ENCODE measurements at places on chromosomes 13 and 19. TPM values are rescaled to one million over a fixed set of nuclear protein-coding genes. Genes with fewer than 3 reads are reported as not detected.

DNA sequence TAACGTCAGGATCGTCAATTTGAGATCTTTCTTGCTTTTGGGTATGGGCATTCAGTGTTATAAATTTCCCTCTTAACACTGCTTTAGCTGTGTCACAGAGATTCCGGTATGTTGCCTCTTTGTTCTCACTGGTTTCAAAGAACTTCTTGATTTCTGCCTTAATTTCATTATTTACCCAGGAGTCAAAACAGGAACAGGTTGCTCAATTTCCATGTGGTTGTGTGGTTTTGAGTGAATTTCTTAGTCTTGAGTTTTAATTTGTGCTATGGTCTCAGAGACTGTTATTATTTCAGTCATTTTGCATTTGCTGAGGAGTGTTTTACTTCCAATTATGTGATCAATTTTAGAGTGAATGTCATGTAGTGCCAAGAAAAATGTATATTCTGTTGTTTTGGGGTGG, 153.1 kb downstream of the PCDH17 start:
- H3K27me3 ChIP-seq: no peaks in the 10 kb centered on the region
- no peaks in the 10 kb centered on the region for H3K4me1 ChIP-seq
- H3K27ac ChIP-seq: no peak overlapping the region
- H3K36me3 ChIP-seq: no peaks in the 10 kb centered on the region
- no peak for DNase-seq

DNA sequence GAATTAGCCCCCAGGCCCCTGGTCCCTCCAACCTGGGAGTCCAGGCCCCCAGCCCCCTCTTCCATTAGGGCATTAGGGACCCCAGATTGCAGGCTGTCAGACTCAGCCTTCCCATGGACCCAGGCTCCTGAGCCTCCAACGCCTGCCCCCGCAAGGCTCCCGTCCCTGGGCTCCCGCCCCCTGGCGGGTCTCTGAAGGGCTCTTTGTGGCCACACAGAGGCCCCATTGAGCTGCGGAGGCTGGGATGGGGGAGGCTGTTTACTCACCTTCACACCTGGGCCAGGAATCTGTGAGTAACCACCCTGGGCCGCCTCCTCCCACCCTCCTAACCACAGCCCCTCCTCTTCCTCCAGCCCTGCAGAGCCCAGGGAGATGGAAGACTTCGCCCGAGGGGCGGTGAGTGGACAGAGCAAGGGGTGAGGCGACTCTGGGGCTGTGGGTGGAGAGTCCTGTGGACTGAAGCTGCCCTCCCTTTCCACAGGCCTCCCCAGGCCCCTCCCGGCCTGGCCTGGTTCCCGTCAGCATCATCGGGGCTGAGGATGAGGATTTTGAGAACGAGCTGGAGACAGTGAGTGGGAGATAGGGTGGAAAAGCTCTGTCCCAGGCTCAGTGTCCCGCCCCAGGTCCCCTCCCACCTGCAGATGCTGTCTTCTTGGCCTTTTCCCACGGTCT, 4.9 kb downstream of the ARHGEF1 start:
- H3K4me1 ChIP-seq: no peaks in the 10 kb centered on the region
- H3K27me3 ChIP-seq: no peaks in the 10 kb centered on the region
- no peak for DNase-seq
- no peak overlapping the region for H3K27ac ChIP-seq

- no peak overlapping the region for H3K4me3 ChIP-seq
- no peaks in the 10 kb centered on the region for H3K4me1 ChIP-seq
- H3K27ac ChIP-seq: no peak overlapping the region
- no peak for DNase-seq
- H3K27me3 ChIP-seq: no peaks in the 10 kb centered on the region
Observed at GRCh38 chr13:51643105-51643881, 59.0 kb downstream of the WDFY2 start.

DNA sequence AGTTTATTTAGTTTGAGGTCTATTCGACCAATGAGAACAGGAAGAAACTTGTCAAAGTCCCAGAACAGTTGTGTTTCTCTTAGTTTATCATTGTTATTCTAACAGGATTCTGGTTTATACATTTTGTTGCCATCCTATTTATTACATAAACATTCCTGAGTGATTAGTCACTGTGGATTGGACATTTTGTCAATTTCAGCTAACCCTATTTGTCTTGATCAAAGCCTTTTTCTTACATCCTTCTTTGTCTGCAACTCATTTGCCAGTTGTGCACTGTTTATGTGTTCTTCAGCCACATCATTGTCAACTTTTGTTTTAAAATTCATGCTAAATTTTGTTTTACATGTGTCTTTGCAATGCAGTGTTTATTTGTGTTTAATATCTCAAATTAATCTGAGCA, 886.0 kb upstream of the SLC10A2 start:
- no peak overlapping the region for H3K27ac ChIP-seq
- no peaks in the 10 kb centered on the region for H3K27me3 ChIP-seq
- H3K4me3 ChIP-seq: no peak overlapping the region
- DNase-seq: no peak
- H3K36me3 ChIP-seq: no peaks in the 10 kb centered on the region
- no peaks in the 10 kb centered on the region for H3K4me1 ChIP-seq

GRCh38 chr19:14375582-14376291, 5.5 kb upstream of the ADGRE5 start:
- H3K4me1 ChIP-seq: peaks cover 3% of the 10 kb centered on the region
- peak overlapping the region; percentile 66 for H3K27ac ChIP-seq
- no peaks in the 10 kb centered on the region for H3K27me3 ChIP-seq
- no peaks in the 10 kb centered on the region for H3K36me3 ChIP-seq
- DNase-seq: peak; percentile 69
- no peak overlapping the region for H3K4me3 ChIP-seq

GRCh38 chr19:29623726-29624488, 17.8 kb downstream of the POP4 start:
- no peak overlapping the region for H3K27ac ChIP-seq
- no peaks in the 10 kb centered on the region for H3K27me3 ChIP-seq
- DNase-seq: no peak
- no peaks in the 10 kb centered on the region for H3K36me3 ChIP-seq

PRTN3 gene
- not detected for total RNA-seq

DNA sequence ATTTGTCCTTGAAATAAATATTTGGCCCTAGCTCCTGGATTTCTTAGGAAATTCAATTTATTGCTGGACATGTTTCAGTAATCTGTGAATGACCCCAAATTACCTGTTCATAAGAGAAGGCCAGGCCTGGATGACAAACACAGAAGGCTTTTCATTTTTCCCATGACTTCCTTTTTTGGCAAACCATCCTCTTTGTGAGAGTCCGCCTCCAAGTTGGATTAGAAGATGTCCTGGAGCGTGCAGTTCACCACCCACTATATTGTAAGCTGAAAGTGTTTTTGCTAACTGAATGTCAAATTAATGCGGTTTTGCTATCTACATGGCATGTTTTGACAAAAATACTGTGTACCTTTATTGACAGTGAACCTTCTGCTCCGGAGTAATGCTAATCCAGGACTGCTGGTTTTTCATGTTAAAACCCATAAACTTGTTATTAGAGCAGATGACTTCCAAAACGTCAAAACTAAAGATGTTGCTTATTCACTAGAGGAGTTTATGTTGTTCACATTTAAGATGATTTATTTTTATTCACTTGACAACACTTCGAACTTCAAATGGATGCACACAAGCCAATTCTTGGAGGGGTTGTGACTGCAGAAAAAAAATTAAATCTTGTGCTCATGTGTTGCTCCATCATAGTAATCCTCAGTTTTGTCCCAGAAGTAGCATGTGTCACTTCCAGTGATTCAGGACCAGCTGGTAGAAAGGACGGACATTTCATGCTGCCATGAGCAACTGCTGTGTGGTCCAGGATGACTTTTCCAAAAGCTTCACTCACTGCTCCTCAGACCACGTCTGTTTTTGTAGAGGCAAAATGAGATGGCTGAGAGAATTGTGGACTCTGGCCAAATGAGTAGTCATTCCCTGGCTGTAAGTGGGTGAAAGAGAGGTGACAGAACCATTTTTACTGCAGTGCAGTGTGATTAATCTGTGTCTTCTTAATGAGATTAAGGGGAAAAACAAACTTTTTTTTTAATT, 71.0 kb downstream of the ITGBL1 start:
- DNase-seq: peak; percentile 50
- no peak overlapping the region for H3K4me3 ChIP-seq
- H3K36me3 ChIP-seq: no peaks in the 10 kb centered on the region
- H3K27ac ChIP-seq: peak overlapping the region; percentile 71

ONECUT3 gene
- total RNA-seq: not detected

GRCh38 chr13:63367522-63368198, 1952.0 kb upstream of the PCDH20 start:
- no peak overlapping the region for H3K4me3 ChIP-seq
- H3K27me3 ChIP-seq: no peaks in the 10 kb centered on the region
- no peaks in the 10 kb centered on the region for H3K36me3 ChIP-seq
- no peaks in the 10 kb centered on the region for H3K4me1 ChIP-seq

SPPL2B gene
- total RNA-seq: 29.3 TPM

- H3K36me3 ChIP-seq: no peaks in the 10 kb centered on the region
- DNase-seq: peak; percentile 49
- H3K4me1 ChIP-seq: peaks cover 13% of the 10 kb centered on the region
- no peaks in the 10 kb centered on the region for H3K27me3 ChIP-seq
- H3K4me3 ChIP-seq: no peak overlapping the region
Observed at GRCh38 chr13:33494596-33495204, 209.1 kb upstream of the STARD13 start.

- no peaks in the 10 kb centered on the region for H3K27me3 ChIP-seq
- H3K4me1 ChIP-seq: no peaks in the 10 kb centered on the region
- no peak within 1 kb of the TSS for H3K4me3 ChIP-seq
- no peak for DNase-seq
- no peaks in the 10 kb centered on the region for H3K36me3 ChIP-seq
- no peak within 1 kb of the TSS for H3K27ac ChIP-seq
Observed at GRCh38 chr19:50513746-50514345, at the start of gene ASPDH. Gene ASPDH (minus strand): TSS chr19:50513913. CDS start chr19:50513823, 90 bp downstream.

GRCh38 chr19:49855277-49855675, 4.3 kb downstream of the PTOV1 start:
- H3K27me3 ChIP-seq: no peaks in the 10 kb centered on the region
- H3K27ac ChIP-seq: no peak overlapping the region
- no peaks in the 10 kb centered on the region for H3K36me3 ChIP-seq
- no peak for DNase-seq

DNA sequence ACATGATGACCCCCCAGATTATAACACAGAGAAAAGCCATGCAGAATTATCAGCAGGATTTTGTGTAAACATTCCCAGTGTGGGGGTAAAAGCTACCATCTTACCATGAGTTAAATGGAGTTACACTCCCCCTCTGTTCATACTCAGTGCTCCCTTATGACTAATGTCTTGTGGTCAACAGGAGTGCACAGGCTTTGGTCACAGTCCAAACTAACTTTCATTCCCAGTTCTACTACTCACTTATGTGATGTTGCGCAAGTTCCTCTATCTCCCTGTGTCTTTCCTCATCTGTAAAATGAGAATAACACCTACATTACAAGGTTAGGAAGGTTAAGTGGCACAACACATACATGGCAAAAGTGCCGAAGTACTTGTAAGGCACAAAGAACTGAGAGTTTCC, 277.9 kb downstream of the RBM26 start:
- H3K36me3 ChIP-seq: no peaks in the 10 kb centered on the region
- no peak overlapping the region for H3K4me3 ChIP-seq
- no peak for DNase-seq

GRCh38 chr13:40522282-40522681, 144.2 kb downstream of the FOXO1 start:
- no peaks in the 10 kb centered on the region for H3K4me1 ChIP-seq
- no peak overlapping the region for H3K27ac ChIP-seq
- H3K36me3 ChIP-seq: no peaks in the 10 kb centered on the region
- DNase-seq: no peak
- no peak overlapping the region for H3K4me3 ChIP-seq

DNA sequence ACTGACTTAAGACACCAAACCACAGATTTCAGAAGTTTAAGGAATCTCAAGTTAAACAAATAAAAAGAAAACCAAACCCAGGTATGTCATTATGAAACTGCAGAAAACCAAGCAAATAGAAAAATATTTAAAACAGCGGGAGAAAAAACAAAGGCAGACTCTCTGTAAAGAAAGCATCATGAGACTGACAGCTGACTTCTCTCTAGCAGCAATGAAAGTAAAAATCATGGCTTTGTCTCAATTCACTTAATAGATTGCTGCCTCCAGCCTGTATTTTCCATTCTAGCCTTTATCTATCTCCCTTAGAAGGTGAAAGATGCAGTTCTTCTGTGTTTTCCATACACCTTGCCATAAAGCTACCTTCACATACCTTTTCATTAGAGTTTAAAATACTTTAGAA, 131.1 kb upstream of the IPO5 start:
- no peaks in the 10 kb centered on the region for H3K4me1 ChIP-seq
- no peak overlapping the region for H3K4me3 ChIP-seq
- no peak overlapping the region for H3K27ac ChIP-seq
- peaks cover 4% of the 10 kb centered on the region for H3K27me3 ChIP-seq

DNA sequence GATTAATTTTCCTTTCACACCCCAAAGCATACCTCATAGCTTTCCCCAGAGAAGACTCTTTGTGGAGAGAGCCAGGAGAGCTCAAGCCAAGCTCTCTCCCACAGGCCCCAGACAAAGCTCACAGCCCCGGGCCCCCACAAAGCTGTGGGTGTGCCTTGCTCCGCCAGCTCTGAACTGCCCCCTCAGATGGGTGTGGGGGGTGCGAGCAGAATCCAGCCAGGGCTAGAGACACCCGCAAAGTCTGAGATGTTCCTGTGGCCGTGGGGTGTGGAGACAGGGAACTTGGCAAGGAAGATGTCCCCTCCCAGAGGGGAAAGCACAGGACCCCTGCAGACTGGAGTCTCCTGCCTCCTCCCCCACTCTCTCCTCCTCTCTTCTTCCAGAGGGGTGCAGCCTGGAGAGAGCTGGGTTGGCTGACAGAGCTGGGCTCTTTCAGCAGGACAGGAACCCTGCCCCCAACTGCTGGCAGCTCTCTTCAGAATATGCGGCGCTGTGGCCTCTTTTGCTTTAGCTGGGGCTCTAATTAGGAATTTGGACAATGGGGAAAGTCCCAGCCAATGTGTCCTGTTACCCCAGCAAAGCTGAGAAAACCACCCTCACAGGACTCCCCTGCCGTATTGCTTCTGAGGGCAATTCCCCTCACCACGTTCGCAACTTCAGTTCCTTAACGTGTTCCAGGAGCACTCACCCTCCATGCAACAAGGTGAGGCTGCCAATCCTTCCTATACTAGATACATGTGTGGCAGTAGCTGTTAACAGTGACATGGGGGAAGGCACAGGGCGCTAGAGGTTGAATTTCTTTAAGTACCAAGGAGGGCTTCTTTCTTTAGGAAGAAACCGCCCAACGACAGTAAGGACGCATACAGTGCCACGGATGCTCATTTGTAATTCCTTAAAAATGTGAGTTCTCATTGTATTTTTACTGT, 170.0 kb downstream of the COL4A1 start:
- H3K27ac ChIP-seq: no peak overlapping the region
- no peaks in the 10 kb centered on the region for H3K36me3 ChIP-seq
- DNase-seq: no peak
- H3K4me3 ChIP-seq: no peak overlapping the region
- H3K4me1 ChIP-seq: no peaks in the 10 kb centered on the region
- H3K27me3 ChIP-seq: no peaks in the 10 kb centered on the region

CATSPERD gene
- not detected for total RNA-seq

C5AR2 gene
- 8.0 TPM for total RNA-seq
